Posterior cingulate gyrus (tissue), 11 donors: ENCODE measurements at places on chromosomes 7 and 10.

DNA sequence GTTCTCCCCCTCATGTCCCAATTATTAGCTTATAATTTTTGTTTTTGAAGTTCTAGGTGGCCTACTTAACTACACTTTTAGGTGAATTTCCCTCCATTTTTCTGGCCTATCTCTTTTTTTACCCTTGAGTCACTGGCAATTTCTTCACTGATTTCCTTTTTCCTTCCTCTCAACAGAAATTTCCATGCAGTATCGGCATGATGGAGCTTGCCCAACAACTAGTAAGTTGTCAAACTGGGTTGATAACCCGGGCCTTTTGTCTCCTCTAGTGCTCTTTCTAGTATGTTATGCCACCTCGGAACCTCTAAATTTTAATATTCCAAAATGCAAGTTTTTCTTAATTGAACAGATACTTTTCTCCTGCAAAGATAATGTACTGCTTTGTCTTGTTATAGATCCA lies 147.1 kb downstream of the MLLT10 start:
- no peak for DNase-seq

- DNase-seq: no peak
Observed at GRCh38 chr10:91220954-91221675, 652 bp downstream of the PCGF5 start.

DNA sequence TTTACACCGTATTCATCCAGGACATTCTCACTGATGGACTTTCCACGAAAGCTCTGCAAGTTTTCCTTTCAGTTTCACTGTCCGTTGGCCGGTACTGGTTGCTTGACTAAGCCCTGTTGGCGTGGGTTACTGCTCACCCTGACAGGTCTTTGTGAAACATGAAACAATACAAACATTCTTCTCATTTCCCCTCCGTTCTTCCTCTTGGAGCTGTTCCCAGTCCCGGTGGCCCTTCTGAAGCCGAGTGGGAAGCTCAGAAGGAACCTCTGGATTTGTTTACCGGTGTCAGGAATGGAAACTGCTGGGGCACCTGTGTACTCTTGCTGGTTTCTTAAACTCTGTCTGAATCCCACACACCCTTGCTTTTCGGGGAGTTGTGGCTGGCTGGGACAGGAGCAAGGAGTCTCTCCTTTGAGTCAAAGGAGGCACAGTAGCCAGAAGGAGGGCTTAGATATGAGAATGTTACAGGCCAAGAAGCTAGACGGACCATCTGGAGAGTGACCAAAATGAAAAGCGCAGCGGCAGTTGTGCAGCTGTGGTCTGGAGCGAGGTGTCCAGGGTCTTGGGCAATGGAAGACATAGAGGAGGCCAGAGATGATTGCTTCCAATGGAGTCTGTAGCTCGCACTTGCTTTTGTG lies 45.7 kb downstream of the LYZL2 start:
- DNase-seq: no peak

DNA sequence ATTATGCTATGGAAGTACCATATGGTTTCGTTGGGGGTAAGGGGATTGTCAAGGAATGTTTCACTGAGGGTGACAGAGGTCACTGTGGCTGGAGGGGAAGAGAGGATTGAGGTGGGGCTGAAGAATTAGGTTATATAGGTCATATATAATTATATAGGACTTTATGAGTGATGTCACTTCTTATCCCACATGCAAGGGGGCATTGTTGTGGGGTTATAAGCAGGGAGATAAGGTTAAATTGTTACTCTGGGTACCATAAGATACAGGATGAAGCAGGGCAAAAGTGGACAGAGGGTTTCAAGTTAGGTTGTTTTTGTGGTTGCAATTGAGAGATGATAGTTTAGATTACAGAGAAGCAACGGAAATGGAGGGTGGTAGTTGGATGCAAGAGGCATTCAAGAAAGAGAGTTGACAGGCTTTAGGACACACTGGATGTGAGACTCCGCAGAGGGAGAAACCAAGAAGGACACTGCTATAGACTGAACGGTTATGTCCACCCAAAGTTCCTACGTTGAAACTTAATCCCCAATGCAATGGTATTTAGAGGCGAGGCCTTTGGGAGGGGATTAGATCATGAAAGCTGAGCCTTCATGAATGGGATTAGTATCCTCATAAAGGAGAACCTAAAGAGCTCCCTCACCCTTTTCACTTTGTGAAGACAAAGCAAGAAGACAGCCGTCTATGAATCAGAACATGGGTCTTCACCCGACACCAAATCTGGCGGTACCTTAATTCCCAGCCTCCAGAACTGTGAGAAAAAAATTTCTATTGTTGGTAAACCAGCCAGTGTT lies 7.0 kb upstream of the PRR15 start:
- no peak for DNase-seq

DNA sequence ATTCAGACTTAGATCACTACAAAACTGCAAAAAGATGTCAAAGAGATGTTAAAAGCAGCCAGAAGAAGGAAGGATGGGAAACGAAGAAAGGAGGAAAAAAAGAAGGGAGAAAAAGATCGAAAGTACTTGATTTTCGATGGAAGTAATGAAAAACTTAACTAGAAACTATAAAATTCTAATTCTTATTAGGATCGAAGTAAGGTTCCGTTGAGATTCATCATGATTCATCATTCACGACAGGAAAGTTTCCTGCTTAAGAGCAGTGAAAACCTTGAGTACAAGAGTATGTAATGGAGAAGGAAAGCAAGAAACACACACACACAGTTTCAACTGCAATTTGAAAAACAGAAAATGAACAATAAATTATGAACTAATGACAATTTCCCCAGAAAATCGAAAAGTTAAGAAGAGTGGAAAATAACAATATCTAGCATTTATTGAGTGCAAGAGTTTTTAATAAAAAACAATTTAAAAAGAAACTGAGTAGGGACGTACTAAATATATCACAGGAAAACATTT lies 1.1 kb upstream of the ING3 start:
- no peak for DNase-seq

- DNase-seq: no peak
Observed at GRCh38 chr7:143345428-143345900, 17.0 kb downstream of the FAM131B start.

DNA sequence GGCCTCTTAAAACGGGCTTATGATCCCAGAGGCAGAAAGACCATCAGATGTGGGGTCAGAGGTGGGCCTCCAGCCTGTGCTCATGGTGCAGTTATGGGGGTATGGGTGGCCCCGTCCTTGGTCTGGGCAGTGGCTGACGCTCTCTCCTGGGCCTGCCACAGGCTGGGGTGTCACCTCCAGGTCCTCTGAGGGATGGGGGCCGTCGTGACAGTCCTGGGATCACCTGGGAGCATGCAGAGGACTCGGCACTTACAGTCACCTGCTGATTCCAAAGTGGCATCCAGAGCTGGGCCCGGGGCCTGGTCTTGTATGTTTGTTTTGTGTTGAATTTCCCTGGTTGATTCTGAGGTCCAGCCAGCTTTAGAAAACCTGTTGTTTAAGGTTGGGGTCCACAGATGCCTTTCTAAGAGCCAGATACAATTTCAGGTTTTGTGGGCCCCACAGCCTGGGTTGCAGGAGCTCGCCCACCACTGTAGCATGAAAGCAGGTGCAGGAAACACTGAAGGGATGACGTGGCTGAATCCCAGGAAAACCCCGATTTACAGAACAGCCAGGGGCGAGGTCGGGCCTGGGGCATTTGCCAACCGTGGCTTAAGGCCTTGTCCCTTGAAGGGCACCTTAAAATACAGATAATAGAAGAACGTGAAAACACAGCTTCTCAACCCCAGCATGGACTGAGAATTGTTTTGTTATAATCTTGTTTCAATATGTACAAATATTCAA lies 170.7 kb upstream of the PPP2R2D start:
- DNase-seq: no peak

- no peak for DNase-seq
Observed at GRCh38 chr10:6161921-6162320, 40.8 kb upstream of the PFKFB3 start.
